ENCODE measurements at places on chromosomes 16 and 17. TPM values are rescaled to one million over a fixed set of nuclear protein-coding genes. Genes with fewer than 3 reads are reported as not detected.

HCRT gene
- not detected for total RNA-seq

CASKIN1 gene
- 5.8 TPM for total RNA-seq

GRCh38 chr17:61413661-61414126 is 14.1 kb downstream of the TBX2 start:
- DNase-seq = no peak

DNA sequence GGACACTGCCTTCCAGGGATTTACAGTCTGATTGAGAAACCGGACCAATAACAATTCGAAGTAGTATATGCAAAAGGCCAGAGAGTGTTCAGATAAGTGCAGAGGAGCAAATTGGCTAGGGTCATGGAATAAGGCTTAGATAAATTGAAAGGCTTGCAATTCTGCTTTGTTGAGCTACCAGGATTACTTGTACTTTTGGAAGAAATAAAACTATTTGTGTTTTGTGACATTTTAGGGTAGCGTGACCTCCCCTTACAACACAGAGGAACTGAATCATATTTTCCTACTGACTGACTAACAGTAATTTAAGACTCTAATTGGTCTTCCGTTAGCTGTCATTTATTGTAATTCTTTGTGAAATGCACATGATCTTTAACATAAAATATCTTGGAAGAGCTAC is 104.7 kb downstream of the PITPNC1 start:
- DNase-seq = no peak

GRCh38 chr17:53912117-53912516 is 89.4 kb downstream of the KIF2B start:
- no peak for DNase-seq

DNA sequence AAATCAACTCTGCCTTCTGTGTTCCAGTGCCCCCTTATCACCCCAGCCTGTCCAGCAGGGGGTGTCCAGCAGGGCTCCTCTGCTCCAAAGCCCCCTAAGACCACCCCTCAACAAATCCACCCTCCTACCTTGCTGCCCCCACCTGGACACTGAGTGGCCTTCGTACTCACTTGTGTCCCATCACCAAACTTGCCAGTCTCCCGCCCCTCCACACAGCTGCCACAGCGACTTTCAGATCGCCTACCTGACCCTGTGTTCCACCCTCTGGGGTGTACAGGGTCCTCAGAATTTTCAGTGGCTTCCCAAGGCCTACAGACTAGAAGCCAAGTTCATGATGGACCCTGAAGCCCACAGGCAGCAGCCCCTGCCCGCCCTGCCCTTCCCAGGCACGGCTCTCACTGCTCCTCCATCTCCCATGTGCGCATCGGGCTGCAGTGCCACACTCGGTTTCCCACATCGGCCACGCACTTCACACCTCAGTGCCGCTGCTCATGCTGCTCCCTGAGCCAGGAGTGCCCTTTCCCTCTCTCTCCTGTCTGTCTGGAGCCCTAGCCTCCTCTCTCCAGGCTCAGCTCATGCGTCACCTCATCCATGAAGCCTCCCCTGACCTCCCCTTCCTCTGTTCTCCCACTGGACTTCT is 11.8 kb downstream of the KCNH6 start:
- DNase-seq = peak; percentile 21

DNA sequence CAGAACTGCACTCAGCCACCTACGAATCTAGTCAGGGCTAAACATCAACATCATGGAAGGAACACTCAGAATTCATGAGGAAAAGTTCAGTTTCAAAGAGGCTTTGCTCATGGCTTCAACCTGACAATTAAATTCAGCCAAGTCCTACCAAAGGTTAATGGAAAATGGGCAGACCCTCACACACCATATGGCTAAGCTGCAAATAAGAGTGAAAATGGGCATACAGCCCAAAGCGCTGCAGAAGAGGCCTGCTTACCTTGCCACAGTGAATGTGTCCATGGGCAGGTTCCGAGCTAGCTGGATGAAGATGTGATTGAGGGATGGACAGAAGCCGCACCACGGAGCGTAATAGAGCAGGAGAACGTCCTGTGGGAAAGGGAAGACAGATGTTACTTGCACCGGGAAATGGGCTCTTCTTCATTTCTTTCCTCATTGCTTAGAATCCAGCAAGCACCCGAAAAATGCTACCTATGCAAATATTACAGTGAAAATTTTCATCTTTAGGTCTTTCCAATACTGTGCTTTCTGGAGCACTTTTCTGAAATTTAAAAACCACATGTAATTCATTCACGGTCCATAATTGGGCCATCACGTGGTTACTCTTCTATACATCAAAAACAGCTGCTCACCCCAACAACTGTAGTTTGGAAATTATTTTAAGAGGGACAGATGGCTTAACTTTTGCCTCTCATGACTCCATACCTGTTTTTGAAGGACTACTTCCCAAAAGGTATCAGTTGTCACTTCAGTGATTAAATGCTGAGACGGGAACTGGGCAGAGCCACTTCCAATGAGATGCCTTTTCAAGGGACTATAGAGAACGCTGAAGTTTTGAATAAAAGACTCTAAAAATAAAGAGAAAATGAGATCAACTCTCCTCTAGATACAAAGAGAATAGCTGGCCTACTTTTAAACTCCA is 19.6 kb downstream of the SNN start:
- DNase-seq = no peak
